Psoas muscle (tissue), 8 donors: ENCODE measurements at places on chromosomes 11 and 22.

DNA sequence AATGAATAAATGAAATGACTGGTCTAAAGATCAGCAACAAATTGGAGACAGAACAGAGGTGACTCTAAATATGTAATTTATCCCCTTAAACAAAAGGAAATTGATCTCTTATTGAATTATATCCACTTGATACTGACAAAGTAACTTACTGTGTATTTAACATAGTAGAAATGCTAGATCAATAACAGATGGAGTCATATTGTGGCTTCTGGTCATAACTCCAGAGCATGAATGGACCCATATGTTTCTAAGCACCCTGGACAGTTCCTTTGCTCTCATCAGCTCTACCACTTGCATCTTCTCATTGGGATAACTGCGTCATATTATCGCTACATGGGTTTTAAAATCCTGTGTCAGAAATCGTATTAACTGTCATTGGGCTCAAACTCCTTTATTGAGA, 222.3 kb downstream of the ETS1 start:
- peaks cover 7% of the 10 kb centered on the region for H3K4me1 ChIP-seq
- H3K27me3 ChIP-seq: no peaks in the 10 kb centered on the region
- no peak overlapping the region for H3K4me3 ChIP-seq

- DNase-seq: no peak
- H3K27me3 ChIP-seq: no peaks in the 10 kb centered on the region
- H3K4me1 ChIP-seq: no peaks in the 10 kb centered on the region
Observed at GRCh38 chr11:109237636-109238035, 184.4 kb upstream of the C11orf87 start.

- no peaks in the 10 kb centered on the region for H3K27me3 ChIP-seq
- H3K4me3 ChIP-seq: no peak overlapping the region
- no peaks in the 10 kb centered on the region for H3K36me3 ChIP-seq
- peaks cover 9% of the 10 kb centered on the region for H3K4me1 ChIP-seq
- DNase-seq: no peak
- H3K27ac ChIP-seq: no peak overlapping the region
Observed at GRCh38 chr22:28429711-28430110, 249.9 kb downstream of the TTC28 start.

GRCh38 chr11:2691991-2692875, 7.6 kb downstream of the KCNQ1OT1 start:
- H3K4me3 ChIP-seq: no peak overlapping the region
- H3K27ac ChIP-seq: no peak overlapping the region
- H3K36me3 ChIP-seq: no peaks in the 10 kb centered on the region
- no peak for DNase-seq
- no peaks in the 10 kb centered on the region for H3K27me3 ChIP-seq

GRCh38 chr11:34234086-34234740, 123.6 kb downstream of the ABTB2 start:
- no peaks in the 10 kb centered on the region for H3K27me3 ChIP-seq
- no peaks in the 10 kb centered on the region for H3K36me3 ChIP-seq
- no peak for DNase-seq
- peaks cover 12% of the 10 kb centered on the region for H3K4me1 ChIP-seq
- peak overlapping the region; percentile 77 for H3K27ac ChIP-seq

DNA sequence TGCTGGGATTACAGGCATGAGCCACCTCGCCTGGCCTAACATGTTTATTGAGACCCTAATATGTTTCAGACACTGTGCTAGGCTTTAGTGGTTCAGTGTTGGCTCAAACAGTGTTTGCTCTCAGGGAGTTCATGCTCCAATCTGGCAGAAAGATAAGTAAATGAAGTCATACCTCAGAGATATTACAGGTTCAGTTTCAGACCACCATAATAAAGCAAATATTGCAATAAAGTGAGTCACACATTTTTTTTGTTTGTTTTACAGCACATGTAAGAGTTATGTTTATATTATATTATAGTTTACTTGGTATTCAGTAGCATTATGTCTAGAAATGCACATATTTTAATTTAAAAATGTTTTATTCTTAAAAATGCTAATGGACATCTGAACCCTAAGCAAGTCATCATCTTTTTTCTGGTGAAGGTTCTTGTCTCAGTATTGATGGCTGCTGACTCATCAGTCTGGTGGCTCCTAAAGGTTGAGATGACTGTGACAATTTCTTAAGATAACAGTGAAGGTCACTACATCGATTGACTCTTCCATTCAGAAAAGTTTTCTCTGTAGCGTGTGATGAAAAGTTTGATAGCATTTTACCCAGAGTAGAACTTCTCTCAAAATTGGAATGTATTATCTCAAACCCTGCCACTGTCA, 243.0 kb upstream of the ANO5 start:
- no peaks in the 10 kb centered on the region for H3K4me1 ChIP-seq
- DNase-seq: no peak
- H3K27ac ChIP-seq: no peak overlapping the region
- H3K27me3 ChIP-seq: no peaks in the 10 kb centered on the region

- H3K4me3 ChIP-seq: no peak overlapping the region
- H3K27ac ChIP-seq: no peak overlapping the region
- H3K27me3 ChIP-seq: no peaks in the 10 kb centered on the region
- DNase-seq: no peak
Observed at GRCh38 chr11:72951888-72952287, 137.7 kb downstream of the ATG16L2 start.

DNA sequence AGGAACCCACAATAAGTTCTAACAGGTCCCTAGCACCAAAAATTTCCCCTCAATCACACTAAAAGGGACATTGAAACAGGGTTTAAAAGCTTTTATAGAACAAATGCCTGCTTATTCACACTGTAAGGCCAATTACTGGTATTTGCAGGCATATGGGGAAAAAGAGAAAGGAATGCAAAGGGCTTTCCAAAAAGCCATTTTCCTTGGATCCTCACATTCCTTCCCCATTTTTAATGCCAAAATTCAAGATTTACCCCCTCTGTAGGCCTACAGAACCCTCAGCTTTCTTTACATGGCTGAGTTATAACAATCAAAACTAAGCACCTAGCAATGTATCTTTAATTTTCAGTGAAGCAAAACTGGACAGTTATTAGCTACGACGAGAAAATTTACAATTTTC, 102.0 kb downstream of the SBF2 start:
- H3K27ac ChIP-seq: no peak overlapping the region
- H3K27me3 ChIP-seq: no peaks in the 10 kb centered on the region
- no peak overlapping the region for H3K4me3 ChIP-seq
- no peaks in the 10 kb centered on the region for H3K4me1 ChIP-seq

- peaks cover 3% of the 10 kb centered on the region for H3K27me3 ChIP-seq
- no peak for DNase-seq
- H3K4me1 ChIP-seq: no peaks in the 10 kb centered on the region
Observed at GRCh38 chr22:22576989-22577427, 17.9 kb upstream of the PRAME start.

DNA sequence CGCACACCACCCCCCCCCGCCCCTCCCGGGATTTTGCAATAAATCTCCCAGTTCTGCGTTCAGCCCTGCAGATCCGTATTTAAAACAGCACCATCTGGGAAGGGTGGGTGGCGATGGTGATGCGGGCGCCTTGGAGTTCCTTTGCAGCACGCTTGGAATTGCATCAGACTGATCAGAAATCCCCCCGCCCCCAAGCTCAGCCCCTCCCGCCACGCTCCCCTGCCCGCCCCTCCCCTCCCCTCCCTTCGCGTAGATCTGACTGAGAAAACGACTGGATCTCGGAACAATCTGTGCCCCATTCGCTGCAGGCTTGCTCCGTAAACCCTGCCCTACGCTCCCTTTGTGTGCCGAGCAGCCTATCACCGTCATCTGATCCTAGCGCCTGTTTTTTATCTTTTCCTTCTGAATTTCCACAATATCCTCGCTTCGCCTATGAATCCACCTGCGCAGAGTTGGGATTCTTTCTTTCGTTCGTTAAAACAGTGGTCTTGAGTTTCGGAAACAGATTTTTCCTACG, 18.1 kb upstream of the BDNF start:
- peaks cover 4% of the 10 kb centered on the region for H3K4me1 ChIP-seq
- H3K4me3 ChIP-seq: peak overlapping the region; percentile 55
- H3K36me3 ChIP-seq: no peaks in the 10 kb centered on the region
- H3K27me3 ChIP-seq: peaks cover 75% of the 10 kb centered on the region
- H3K27ac ChIP-seq: no peak overlapping the region

GRCh38 chr11:45440111-45440510, 154.0 kb upstream of the SYT13 start:
- no peak for DNase-seq
- H3K36me3 ChIP-seq: no peaks in the 10 kb centered on the region
- H3K4me1 ChIP-seq: no peaks in the 10 kb centered on the region
- H3K27ac ChIP-seq: no peak overlapping the region
